Endodermal cell (in vitro differentiated cells): ENCODE measurements at places on chromosomes 5 and 9.

GRCh38 chr5:179319123-179319522 lies 26.1 kb downstream of the ADAMTS2 start:
- no peak for DNase-seq

DNA sequence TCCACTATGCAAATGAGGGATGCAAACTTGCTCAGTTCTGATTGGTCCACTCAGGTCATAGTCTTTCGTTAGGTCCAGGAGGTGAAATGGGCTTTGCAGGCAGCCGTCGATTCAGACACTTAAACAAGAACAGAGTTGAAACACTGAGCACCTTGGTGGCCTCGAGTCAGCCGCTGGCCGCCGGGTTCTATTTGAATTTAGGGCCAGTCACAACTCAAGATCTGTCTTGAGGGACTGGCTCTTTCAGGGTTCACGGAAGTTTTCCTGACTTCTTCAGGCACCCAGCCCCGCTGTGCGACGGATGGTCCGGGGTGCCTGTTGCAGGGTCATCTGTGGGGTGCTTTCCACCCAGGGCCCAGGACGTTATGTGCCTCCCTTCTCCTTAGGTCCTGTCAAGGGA lies 412.8 kb upstream of the IRX4 start:
- peak; percentile 34 for DNase-seq

DNA sequence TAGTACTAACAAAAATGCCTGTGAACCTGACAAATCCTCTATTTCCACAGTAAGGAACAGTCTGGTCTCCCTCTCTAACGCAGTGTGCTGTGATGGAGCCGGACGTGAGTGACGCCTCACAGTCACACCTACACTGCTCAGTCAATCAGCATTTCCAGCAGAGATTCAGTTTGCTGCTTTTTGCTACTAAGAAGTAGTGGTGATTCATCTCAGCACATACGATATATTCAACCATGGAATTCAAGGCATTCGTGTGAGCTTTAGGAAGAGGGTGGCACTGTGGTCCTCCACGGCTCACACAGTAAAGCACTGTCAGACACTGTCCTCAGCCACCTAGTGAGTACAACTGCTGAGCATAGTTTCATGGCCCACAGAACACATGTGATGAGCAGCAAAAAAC lies 70.9 kb downstream of the SETX start:
- no peak for DNase-seq

DNA sequence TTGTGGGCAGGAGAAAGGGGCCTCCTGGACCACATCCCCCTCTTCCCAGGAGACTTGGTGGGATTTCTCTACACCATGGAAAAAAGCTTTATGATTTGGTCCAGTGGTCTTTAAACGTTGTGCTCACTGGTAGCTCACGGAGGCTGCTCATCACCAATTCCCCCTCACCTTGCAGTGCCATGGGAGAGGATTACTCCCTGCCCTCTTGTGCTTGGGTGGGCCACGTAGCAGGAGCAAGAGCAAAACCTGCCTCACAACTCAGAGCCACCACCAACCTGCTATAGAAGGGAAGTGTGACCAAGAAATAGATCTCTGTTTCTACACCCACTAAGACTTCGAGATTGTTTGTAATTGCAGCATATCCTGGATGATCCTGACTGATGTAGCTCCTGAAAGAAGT lies 42.2 kb upstream of the N4BP3 start:
- no peak for DNase-seq

DNA sequence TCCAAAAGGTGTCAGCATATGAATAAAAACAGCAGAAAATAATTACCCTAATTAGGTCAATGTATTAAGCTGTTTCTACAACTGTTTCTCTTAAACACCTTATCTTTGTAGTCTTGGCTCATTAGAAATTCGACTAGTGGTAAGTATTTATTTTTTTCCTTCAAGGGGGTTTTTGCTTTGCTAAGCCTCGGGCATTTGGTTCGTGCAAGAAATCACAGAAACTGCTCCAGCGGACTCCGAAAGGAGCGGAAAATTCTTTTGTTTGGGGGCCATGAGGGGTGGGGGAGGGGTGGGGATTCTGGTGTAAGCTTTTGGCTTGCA lies 757 bp downstream of the ZBED3 start:
- no peak for DNase-seq

GRCh38 chr5:146565764-146566367 lies 49.9 kb upstream of the GPR151 start:
- peak; percentile 89 for DNase-seq

DNA sequence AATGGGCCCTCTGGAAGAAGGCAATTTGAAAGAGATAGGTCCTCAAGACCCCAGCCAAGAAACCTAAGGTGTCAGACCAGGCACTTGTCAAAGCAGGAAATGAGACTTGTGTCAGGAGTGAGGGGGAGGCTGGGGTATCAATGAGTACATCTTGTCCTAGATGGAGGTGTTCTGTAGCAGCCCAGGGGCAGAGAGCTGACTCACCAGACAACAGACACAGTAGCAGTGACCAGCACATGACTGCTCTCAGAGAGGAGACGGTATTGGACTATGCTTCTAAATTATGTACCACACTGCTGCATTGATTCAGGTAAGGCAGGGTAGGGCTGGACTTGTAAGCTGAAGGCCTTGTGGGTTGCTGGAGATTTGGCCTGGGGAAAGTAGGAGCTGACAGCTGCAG lies 551.2 kb upstream of the KLF4 start:
- DNase-seq = no peak

DNA sequence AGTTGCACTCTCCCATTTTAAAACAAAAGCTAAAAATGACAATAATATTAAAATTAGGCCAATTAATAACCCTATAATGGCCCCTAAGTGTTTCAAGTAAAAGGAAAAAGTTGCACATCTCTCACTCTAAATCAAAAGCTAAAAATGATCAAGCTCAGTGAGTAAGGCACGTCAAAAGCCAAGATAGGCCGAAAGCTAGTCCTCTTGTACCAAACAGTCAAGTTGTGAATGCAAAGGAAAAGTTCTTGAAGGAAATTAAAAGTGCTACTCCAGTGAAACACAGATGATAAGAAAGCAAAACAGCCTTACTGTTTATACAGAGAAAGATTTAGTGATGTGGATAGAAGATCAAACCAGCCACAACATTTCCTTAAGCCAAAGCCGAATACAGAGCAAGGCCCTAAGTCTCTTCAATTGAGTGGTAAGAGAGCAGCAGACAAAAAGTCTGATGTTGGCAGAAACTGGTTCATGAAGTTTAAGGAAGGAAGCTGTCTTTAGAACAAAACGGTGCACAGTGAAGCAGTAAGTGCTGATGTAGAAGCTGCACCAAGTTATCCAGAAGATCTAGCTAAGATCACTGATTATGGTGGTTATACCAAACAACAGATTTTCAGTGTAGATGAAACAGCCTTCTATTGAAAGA lies 144.1 kb upstream of the ACOT12 start:
- no peak for DNase-seq

DNA sequence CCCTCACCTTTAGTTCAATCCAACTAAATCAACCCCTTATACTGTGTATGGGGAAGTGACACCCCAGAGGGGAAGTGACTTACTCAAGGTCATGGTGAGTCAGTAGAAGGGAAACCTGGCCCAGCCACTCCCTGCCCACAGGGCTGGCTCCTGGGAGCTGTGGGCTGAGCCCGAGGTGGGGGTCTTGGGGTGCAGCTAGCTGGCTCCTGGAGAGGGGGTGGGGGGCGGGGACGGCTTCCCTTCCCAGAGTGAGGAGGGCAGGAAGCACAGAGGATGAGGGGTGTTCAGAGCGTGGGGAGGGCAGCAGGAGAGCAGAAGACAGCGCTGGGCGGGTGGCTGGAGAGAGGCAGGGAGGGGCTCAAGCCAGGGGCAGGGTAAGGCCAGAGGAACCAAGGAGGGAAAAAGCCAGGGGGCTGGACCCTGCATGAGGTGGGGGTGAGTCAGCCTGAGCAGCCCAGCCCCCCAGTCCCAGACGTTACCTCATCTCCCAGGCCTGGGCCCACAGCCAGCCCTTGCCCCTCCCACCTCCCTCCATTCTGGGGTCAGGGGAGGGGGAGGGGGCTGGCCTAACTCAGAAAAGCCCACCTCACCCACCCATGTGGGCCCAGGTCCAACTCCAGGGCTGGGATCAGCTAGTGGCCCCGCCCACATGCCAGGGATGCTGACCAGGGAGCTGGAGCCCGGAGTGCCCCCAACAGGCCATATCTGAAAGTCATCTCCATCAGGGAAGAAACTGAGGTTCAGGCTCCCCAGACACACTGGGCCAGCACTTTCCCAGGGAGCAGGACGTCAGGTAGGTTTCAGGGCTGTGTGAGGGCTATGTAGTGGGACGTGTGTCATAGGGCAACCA lies 2.8 kb downstream of the PDLIM7 start:
- peak; percentile 92 for DNase-seq

GRCh38 chr9:33153666-33154065 lies 13.5 kb downstream of the B4GALT1 start:
- no peak for DNase-seq

GRCh38 chr9:81631218-81631745 lies 58.1 kb downstream of the TLE1 start:
- DNase-seq = no peak

GRCh38 chr5:156942064-156942463 lies 21.0 kb downstream of the TIMD4 start:
- DNase-seq = no peak

DNA sequence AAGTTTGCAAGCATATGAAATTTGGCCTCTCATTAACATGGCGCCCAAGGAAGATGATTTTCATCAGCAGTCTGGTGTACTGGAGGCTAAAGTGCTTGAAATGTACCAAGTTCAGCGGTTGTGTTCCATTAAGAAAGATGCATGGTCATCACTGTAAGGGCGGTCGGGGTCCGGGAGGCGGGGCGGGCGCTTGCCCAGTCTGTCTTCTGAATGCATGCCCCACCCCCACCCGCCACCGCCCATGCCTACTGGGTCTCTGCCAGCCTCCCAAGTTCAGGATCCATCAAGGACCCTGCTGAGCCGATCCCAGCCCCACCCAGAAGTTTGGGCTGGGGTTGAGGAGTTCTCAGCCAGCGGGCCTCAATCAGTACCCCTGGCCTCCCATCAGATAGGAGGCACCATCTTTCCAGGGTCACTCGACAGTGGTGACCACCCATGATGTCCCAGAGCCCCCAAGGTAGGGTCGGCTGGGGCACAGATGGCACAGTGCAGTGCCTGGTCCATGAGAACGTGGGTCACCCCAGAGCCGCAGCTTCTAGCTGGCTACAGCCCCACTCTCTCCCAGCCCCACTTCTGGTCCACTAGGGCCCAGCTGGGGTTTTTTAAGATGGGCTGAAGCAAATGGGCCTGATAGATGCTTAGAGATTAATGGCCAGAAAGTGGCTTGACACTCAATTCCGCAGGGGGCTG lies 24.4 kb upstream of the PRDM12 start:
- DNase-seq = no peak

- DNase-seq = no peak
Observed at GRCh38 chr9:83466877-83467276, 71.3 kb downstream of the FRMD3 start.

- no peak for DNase-seq
Observed at GRCh38 chr9:71765693-71766092, 2.6 kb downstream of the CEMIP2 start.

GRCh38 chr5:103883143-103883542 lies 320.6 kb upstream of the NUDT12 start:
- no peak for DNase-seq

- DNase-seq = peak; percentile 86
Observed at GRCh38 chr5:156475182-156476157, 148.5 kb downstream of the SGCD start.
